ENCODE measurements at places on chromosomes 11 and 22. TPM values are rescaled to one million over a fixed set of nuclear protein-coding genes. Genes with fewer than 3 reads are reported as not detected.

MPPED1 gene
- total RNA-seq, result not detected

BSX gene
- not detected for total RNA-seq

KCNQ1 gene
- total RNA-seq, result 0.14 TPM

IL18 gene
- total RNA-seq, result 0.80 TPM

ARHGAP8 gene
- not detected for total RNA-seq

KRTAP5-11 gene
- total RNA-seq, result not detected

KCNC1 gene
- not detected for total RNA-seq

SCGB1A1 gene
- not detected for total RNA-seq

TRMU gene
- 43.5 TPM for total RNA-seq

OVCH2 gene
- total RNA-seq, result not detected

EMID1 gene
- total RNA-seq, result not detected

OR2D2 gene
- 0.66 TPM for total RNA-seq

MPZL2 gene
- total RNA-seq, result 218 TPM

CADM1 gene
- 9.7 TPM for total RNA-seq

MRE11 gene
- total RNA-seq, result 25.7 TPM

DBX1 gene
- not detected for total RNA-seq

CABP2 gene
- total RNA-seq, result not detected

OR52I1 gene
- total RNA-seq, result not detected

UCP3 gene
- total RNA-seq, result 0.80 TPM
